Activated B cell treated with CpG ODN at 0.5 μM for 24 hours (primary cell): ENCODE measurements at places on chromosomes 13 and 19.

- peak; percentile 30 for DNase-seq
Observed at GRCh38 chr19:4980838-4981680, 12.1 kb downstream of the KDM4B start.

- peak; percentile 50 for DNase-seq
Observed at GRCh38 chr19:6021878-6022569, 44.1 kb upstream of the RANBP3 start.

GRCh38 chr13:100722517-100722916 lies 47.9 kb upstream of the TMTC4 start:
- DNase-seq: no peak

GRCh38 chr13:23087880-23088279 lies 92.9 kb upstream of the SGCG start:
- DNase-seq: no peak

GRCh38 chr13:104592127-104592526 lies 1525.9 kb upstream of the SLC10A2 start:
- DNase-seq: no peak

GRCh38 chr13:110700641-110701040 lies 5.3 kb downstream of the CARS2 start:
- no peak for DNase-seq

DNA sequence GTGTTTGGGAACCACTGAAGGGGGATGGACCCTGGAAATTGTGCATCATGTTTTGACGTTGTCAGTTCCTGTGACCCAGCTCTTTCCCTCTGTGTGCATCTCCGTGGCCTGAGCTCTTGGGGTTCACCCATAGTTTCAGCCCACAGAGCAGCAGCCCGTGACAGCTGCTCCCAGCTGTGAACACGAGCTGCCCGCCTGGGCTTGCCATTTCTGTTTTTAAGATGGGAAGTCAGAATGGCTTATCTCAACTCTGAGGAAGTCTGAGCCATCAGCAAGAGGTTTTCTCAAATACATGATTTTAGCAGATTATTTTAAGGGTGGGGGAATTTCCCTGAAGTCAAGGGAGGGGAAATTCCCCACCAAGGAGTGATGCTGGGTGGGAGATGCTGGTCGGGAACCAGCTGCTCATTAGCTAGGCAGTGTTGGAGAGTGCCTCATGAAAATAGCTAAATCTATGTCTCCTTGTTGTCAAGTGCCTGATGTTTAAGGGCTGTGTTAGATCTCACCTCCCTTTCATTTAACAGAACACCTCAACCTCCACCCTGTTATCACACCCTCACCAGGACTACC lies 34.8 kb upstream of the C1QTNF9 start:
- peak; percentile 51 for DNase-seq

DNA sequence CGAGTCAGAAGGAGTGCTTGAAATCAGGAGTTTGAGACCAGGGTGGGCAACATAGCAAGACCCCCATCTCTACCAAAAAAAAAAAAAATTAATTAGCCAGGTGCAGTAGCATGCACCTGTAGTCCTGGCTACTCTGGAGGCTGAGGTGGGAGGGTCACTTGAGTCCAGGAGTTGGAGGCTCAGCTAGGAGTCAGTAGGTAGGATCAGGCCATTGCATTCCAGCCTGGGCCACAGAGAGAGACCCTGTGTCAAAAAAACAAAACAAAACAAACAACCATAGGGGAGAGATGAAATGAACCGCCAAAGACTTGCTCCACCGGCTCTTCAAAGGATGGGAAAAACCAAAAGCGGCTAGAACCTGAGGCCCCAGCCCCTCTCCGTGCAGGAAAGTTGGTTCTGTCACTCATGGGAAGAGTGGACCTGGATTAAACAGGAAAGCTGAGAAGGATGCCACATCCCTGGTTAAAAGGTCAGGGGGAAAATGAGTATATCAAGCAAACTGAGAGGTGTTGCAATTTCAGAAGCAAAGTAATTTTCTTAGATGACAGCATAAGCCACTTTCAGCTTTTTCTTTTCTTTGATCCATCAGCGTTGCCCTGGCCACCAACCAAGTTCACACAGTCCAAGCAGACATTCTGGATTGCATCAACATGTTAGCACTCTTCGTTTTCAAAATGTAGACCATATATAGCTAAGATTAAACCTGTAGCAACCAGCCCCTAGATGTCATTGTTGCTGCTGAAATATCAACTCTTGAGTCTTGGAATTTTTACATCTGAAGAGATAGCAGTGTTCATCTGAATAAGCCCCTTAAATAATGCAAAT lies 8.9 kb upstream of the ZNF507 start:
- DNase-seq: no peak

DNA sequence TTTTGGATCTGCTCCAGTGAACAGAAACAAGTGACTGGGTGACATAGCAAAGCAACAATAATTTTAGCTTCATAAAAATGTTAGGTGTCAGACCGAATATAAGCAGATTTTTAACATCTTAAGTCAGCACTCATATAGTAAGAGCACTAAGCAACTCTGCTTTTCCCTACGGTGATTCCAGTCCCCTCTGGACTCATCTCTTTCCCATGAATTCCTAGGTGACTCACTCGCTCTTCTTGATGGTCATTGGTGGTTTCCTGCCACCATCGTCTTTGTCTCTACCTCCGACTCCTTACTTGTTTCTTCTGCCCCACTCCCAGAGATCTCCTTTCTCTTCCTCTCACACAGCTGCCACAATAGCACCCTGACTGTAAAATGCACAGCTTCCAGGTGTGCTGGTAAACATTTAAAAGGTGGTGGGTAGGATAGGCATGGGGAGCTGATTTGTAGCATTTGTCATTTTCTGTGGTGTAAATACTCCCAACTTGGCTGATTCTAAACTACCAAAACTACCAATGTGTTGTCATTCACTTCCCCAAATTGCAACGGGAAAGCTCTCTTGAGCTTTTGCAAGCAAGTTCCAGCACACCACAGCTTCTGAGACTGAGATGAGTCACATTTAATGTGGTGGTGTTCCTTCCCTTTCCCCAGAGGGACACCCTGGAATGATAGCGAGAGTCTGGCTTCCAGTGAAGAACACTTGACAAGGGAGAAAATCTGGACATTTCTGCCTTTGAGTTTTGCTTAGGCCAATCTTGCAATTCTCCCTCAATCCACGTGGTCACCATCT lies 42.8 kb upstream of the CLDN10 start:
- no peak for DNase-seq

DNA sequence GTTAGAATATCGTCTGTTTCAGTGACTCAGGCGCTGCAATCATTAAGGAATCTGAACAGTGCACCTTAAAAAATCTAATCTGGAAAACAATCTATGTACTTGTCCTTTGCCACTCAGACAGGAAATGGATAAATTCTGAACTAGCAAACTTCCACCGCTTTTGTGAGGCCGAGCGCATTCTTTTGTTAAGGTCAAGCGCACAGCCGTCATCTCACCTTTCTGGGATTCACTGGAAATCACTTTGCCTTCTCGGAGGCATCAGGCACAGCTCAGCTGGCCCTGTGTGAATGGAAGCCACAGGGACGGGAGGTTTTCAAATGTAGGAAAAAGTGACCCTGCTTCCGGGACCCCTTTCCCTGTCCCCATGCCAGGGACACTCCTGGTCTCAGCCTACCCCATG lies 28.2 kb upstream of the SPACA7 start:
- no peak for DNase-seq

- no peak for DNase-seq
Observed at GRCh38 chr19:17646441-17646840, 41.7 kb downstream of the UNC13A start.

DNA sequence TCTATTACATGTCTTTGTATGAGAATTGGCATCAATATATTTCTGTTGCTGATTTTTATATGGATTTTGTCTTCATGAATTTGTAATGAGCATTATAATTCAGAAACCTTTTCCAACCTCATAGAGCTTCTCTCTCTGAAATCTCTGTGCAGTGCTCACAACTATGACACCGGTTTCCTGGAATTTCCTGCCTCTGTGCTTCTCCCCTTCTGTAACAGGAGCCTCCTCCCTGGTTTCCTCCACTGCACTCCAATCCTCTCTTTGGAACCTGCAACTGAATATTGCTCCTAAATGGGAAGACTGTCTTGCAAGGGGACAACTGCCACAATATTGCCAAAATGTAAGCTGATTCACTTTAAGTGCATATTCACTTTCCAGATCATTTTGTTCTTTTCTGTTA lies 1147.9 kb downstream of the UQCRFS1 start:
- no peak for DNase-seq

DNA sequence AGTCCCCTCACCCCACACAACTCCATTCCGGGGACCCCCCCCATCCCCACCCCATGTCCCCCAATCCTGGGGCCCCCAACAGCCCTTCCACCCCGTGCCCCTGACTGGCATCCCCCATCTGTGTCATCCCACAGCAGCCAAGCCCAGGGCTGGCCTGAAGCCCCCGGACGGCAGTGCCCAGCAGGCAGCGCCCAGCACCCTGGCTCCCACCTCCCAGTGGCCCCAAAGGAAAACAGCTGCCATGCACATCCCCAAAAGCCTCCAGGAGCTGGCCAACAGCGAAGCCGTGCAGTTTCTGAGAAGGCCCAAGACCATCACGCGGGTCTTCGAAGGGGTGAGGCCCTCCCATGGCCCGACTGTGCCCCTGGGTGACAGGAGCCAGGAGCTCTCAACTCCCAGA lies 1.4 kb downstream of the SYNGR4 start:
- DNase-seq: no peak

GRCh38 chr13:100875392-100876043 lies 200.9 kb upstream of the TMTC4 start:
- DNase-seq: no peak

GRCh38 chr19:30008169-30008568 lies 66.1 kb downstream of the URI1 start:
- DNase-seq: no peak

DNA sequence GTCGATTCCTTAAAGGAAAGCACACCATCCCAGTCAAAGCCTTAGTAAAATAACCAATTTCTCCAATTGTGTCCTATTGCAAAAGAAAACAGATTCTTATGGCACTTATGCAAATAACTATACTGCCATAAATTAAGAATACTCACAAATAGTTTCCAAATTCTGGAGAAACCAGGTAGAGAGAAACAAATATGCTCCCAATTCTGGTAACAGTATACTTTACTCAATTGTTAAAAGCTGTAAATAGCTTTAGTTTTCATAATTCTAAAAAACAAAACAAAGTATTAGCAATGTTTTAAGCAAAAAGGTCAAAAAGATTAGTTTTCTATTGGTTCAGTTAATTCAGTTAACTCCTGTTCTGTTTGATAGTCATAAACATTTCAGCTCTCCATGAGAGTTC lies 18.2 kb upstream of the UBAC2 start:
- no peak for DNase-seq

GRCh38 chr19:2488405-2488941 lies 12.5 kb downstream of the GADD45B start:
- DNase-seq: no peak

DNA sequence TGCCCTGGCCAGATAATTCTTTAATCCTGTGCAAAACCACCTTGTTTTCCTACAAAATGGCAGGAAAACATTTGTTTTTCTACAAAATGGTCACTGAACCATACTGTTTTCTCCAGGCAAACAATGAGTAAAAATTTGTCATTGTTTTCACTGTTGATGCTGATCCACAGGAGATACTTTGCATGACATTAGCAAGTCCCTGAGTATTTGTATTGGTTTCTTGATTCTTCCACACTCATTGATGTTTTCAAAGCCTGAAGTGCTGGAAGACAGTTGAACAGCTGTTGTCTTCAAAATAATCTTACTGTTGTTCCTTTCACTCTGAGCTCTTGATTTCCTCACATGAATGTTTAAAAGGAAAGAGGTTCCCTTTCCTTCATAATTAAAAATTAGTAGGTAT lies 123.1 kb upstream of the HTR2A start:
- no peak for DNase-seq

DNA sequence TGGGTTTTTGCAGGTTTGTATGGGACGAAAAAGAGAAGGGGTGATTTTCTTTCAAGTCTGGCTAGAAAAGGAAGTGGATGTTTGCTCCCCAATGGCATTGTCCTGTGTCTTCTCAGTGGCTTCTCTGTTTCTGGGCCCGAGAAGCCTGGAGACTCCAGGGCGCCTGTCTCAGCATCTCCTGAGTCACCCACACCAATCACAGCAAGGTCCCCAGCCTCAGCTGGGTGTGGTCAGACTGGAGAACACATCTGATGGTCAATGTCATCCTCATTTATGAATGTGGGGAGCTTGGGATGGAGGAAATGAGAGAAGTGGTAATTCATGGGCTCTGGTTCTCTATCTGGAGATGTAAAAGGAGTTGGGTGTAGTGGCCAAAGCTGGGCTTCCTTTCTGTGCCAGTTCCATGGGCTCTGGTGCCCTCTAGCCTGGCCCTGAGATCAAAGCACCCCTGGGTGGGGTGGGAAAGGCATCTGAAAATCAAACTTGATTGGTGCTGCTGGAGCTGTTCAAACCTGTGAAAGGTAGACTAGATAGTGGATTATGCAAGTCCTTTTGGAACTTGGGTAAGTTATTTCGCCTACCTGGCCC lies 13.4 kb downstream of the RASL11A start:
- DNase-seq: no peak

DNA sequence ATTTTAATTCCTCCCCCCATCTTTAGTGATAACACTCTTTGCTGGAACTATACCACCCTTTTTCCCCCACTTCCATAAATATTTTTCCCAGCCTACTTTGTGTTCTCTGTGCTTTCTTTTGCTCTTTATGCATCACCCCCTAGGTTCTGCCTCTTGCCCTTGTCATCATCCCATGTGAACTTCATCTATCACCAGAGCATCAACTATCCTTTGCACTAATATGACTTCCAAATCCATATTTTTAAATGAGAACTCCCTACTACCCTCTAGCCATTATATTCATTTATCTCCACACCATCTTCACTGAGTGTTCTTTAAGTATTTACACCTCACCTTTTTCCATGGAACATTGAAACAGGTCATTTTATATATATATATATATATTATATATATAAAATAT lies 452.7 kb downstream of the FOXO1 start:
- DNase-seq: no peak

GRCh38 chr19:31290931-31291590 lies 58.2 kb downstream of the TSHZ3 start:
- no peak for DNase-seq

DNA sequence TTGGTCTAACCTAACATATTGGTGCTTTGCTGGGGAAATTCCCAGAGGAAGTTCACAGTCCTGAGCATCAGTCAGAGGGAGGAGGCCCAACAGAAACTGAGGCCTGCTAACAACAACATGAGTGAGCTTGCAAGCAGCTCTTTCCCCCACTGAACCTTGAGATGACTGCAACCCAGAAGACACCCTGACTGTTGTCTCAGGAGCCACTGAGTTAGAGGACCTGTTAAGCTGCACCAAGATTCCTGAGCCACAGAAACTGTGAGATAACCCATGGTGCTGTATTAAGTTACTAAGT lies 193.2 kb upstream of the UBL3 start:
- DNase-seq: no peak

- DNase-seq: no peak
Observed at GRCh38 chr13:87089391-87089790, 581.8 kb upstream of the SLITRK5 start.

DNA sequence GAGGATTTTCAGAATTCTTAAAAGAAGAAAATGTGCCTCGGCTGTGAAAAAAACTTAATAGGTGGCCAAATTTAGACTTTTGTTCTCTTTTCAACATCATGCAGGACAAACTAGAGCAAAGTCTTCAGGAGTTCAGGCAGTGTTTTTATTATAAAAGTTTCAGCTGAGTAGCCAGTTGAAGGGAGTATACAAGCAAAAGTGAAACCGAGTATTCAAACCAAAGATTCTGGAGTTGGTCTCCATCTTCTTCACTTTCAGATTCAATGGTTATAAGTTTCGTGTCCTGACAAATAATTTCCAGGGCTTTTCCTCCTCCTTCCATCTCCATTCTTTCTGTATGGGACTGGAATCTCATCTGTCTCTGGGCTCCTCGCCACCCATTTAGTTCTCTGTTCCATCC lies 379.7 kb downstream of the GPC5 start:
- DNase-seq: no peak
